LHCN-M2 (cell line): ENCODE measurements at places on chromosomes 13 and 19.
A peak's percentile ranks its signal among the peaks of the same experiment; 100 is the strongest.

- peak; percentile 51 for DNase-seq
Observed at GRCh38 chr19:1312767-1313694, 27.4 kb downstream of the EFNA2 start.

GRCh38 chr19:18672606-18673337 lies 10.7 kb upstream of the CRTC1 start:
- DNase-seq = no peak

- no peak for DNase-seq
Observed at GRCh38 chr13:31747966-31748365, 8.6 kb downstream of the RXFP2 start.

GRCh38 chr19:615619-616018 lies 17.7 kb downstream of the POLRMT start:
- no peak for DNase-seq
